ENCODE measurements at places on chromosomes 12 and 14.

DNA sequence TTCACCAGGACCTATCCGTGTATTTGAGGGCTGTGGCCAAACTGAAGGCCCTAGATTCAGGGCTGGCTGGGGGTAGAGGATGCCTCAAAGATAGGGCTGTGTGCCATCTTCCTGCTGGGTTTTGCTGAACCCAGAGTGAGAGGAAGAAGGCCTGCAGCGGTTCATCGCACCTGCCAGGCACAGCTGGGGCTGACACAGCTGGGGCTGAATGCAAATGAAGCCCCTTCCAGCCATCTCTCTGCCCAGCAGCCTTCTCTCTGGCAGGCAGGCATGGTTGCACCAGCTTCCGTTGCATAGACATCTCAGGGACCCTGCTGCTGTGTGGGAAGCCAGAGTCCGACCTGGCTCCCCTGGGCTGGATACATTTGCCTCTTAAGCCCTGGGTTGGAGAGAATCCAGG, 152.4 kb downstream of the TSPAN9 start:
- no peak for DNase-seq

- peak; percentile 61 for DNase-seq
These were observed 89.4 kb downstream of the ATP23 start for GRCh38 chr12:58030566-58031279.

DNA sequence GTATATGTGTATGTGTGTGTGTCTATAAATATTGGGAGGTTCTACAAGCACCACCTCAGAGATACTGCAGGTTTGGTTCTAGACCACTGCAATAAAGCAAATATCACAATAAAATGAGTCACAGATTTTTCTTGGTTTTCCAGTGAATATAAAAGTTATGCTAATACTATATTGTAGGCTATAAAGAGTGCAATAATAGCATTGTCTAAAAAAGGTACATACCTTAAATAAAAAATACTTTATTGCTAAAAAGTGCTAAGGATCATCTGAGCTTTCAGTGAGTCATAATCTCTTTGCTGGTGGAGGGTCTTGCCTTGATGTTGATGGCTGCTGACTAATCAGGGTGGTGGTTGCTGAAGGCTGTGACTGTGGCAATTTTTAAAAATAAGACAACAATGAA, 111.1 kb downstream of the VEZT start:
- DNase-seq, result no peak

GRCh38 chr14:93982230-93983007, 6.0 kb upstream of the ASB2 start:
- no peak for DNase-seq

- no peak for DNase-seq
These were observed 418 bp downstream of the AMN1 start for GRCh38 chr12:31728289-31728916.
